ENCODE measurements at places on chromosomes 3 and 15. TPM values are rescaled to one million over a fixed set of nuclear protein-coding genes. Genes with fewer than 3 reads are reported as not detected.

Gene STRIT1
- total RNA-seq, result not detected

Gene ACKR4
- 0.16 TPM for total RNA-seq

Gene SLC7A14
- total RNA-seq, result 7.0 TPM

Gene GPR62
- 0.62 TPM for total RNA-seq

Gene GOLGA8H
- total RNA-seq, result 0.31 TPM

Gene DNAH12
- 0.62 TPM for total RNA-seq

Gene GCNT3
- total RNA-seq, result not detected

Gene EPHB1
- total RNA-seq, result 20.1 TPM

Gene PLCB2
- 3.3 TPM for total RNA-seq
